RPMI8226 (cell line): ENCODE measurements at places on chromosomes 1 and 21.
A peak's percentile ranks its signal among the peaks of the same experiment; 100 is the strongest.

GRCh38 chr1:237799762-237800474 is 90.8 kb downstream of the ZP4 start:
- peak; percentile 72 for DNase-seq

DNA sequence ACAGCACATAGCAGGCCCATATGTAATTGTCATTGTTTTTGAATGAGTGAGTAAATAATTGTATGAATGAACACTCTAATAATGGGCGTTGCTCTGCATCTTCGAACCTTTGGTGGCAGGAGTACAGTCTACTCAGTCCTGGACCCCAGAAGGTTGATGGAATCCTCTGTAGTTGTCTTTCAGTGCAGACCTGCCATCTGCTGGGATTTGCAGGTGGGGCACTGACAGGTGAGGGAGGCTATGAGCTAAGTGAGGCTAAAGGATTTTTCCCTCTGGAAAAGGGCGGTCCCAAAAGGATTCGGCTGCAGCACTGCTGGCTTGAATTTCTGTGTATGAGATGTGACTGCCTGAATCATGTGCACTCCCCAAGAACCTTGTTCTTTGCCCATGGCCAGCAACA is 53.4 kb downstream of the PLXNA2 start:
- no peak for DNase-seq

GRCh38 chr1:9110669-9111356 is 18.1 kb downstream of the GPR157 start:
- peak; percentile 84 for DNase-seq

GRCh38 chr1:224109981-224110380 is 3.9 kb upstream of the FBXO28 start:
- DNase-seq = no peak

DNA sequence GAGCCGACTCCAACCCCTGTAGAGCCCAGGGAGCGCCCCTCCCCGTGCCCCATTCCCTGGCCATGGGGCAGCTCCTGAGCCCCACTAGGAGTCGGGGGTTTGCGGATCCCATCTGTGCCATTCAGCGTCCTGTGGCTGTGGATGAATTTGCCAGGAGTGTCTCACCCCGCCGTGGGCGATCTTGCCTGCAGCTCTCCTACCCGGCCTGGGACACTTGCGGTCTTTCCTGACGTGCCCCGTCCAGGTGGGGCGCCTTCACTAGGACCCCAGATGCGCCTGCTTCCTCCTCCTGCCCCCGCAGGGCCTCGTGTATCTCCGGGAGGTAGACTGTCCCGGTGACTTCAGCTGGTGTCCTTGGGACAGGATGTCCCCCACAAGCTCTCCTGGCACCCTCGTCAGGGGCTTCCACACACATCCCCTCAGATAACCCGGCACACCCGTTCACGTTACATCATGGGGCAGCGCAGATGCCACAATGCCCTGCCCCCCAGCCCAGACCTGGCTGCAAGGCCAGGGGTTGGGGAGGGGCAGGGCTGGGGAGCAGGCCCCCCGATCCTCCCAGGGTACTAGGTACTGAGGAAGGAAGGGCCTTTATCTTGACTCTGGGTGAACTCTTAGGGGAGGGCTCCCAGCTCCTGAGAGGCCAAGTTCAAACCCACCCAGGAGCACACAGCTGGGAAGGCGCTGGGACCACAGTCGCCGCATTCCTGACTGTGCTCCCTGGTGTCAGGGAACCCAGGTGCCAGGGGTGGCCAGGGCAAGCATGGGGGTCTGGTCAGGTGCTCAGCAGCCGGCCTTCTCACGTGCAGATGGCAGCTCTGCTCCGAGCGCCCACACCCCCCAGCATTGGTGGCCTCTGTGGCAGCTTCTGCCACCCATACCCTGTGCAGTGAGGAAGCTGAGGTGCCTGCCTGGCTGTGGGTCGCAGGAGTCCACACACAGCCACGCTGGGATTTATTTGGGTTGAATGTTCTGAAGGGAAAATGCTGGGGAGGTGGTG is 53.4 kb upstream of the COL6A1 start:
- DNase-seq = no peak

DNA sequence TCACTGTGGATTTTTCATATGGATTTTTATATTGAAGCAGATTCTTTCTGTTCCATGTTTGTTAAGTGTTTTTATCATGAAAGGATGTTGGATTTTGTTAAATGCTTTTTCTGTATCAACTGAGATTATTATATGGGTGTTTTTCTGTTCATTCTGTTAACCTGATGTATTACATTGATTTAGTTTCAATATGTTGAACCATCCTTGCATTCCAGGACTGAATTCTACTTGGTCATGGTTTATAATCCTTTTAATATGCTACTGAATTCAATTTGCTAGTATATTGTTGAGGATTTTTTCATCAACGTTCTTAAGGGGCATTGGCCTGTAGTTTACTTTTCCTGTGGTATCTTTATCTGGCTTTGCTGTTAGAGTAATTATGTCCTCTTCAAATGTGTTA is 55.8 kb downstream of the CCDC30 start:
- DNase-seq = no peak

GRCh38 chr1:33577663-33578062 is 105.2 kb downstream of the ZSCAN20 start:
- DNase-seq = no peak
